ENCODE measurements at places on chromosomes 4 and X. TPM values are rescaled to one million over a fixed set of nuclear protein-coding genes. Genes with fewer than 3 reads are reported as not detected.

The ARMCX2 gene
- 78.0 TPM for total RNA-seq

The LRAT gene
- total RNA-seq, result under 0.01 TPM

The PAGE1 gene
- not detected for total RNA-seq

The ZNF157 gene
- not detected for total RNA-seq

The PRKG2 gene
- total RNA-seq, result not detected

The BTK gene
- total RNA-seq, result not detected
